ENCODE measurements at places on chromosomes 4 and X.

- DNase-seq = no peak
Observed at GRCh38 chr4:133559987-133560386, 410.9 kb downstream of the PCDH10 start.

DNA sequence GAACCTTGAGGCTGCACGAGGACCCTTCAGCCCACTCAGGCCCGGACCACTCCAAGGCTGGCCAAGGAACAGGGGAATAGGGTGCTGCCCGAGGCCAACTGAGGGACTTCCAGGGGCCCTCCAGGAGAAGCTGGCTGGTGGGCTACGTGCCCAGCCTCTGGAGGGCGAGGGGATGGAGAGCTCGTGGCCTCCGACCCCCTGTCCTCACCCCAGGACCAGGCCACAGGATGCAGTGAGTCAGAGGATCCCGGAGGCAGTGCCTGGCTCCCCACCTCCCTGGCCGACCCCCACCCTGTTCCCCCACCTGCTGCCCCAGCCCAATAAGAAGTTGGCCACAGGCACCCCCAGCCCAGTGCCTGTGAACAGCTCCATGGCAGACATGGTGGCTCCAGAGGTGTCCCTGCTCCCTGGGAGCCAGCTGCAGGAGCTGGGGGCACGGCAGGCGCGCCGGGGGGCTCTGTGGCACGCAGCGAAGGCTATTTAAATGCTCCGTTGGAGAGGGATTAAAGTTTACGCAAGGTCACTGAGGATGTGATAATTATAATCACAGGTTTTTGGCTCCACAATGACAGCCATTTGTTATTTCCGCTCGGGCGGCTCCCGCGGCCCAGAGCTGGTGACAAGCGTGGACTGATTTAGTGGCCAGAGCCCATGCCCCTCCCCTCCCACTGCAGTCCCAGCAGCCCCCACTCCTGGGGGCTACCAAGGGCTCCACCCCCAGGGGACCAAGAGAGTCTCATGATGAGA is 95.7 kb upstream of the NKX1-1 start:
- DNase-seq = no peak

GRCh38 chr4:28799696-28800095 is 1920.5 kb upstream of the PCDH7 start:
- DNase-seq = no peak

DNA sequence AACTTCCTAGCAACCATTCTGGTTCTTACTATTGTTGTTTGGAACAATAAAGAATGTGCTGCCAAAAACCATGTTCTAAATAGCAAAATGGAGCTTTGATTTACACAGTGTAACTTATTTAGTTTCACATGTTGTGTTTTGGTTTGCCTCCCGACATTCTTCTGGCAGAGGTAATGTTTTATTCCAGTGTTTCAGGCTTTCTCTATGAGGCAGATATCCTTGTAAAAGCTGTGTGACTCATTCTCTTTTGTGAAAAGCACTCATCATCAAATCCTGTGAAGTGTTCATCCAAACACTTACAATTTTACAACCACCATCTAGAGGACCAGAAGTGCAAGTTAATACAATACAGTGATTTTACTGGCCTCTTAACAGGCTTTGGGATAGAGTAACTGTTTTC is 219.0 kb upstream of the GIMD1 start:
- DNase-seq = no peak

GRCh38 chr4:172995161-172995560 is 173.4 kb upstream of the GALNT7 start:
- no peak for DNase-seq

GRCh38 chrX:9595174-9595573 is 130.3 kb downstream of the TBL1X start:
- DNase-seq = no peak

DNA sequence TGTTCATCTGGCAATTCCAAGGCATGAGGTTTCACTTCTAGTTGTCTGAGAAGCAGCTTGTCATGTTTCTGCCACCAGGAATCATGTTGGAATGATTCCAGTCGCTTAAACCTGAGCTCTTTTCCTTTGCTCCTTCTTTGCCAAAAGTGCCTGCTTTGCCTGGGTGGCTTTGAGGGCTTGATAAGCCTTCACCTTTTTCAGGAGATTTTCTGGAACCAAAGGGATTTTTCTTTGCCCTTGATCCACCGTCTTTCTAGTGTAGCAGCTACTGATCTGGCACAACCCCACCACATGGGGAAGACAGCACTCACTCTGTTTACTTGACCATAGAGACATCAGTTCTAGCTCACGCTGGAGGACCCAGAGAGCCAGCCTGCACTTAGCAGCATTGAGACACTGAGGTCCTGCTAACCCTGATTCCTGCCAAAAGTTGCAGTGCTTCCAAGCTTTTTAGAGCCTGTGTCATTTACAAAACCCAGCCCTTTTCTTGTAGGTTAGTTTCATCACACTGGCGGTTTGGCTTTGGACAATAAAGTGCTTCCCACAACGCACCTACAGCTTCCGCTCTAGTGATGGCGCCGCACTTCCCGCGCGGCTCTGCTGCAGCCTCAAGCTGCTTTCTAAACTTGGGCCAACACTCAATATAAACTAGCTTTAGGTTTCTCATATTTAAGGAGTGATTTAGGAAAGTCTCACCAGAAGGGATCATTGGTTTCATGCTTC is 7.3 kb upstream of the CCNI start:
- DNase-seq = no peak

DNA sequence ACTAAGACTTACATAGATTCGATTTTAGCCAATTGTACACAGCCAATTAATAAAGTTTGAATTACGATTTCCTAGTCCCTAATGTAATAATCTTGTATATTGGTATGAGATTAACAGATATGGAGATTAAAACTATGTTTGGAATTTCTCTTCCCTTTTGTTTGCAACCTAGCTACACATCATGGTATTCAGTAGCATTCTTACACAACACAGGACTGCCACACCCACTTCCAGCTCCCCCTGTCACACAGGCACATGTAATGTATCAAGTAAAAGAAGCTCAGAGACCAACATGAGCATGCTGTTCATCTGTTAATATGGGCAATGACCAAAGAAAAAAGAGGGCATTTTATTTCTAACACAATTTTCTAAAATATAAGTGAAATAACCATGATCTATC is 12.8 kb downstream of the SLC6A14 start:
- no peak for DNase-seq

- DNase-seq = no peak
Observed at GRCh38 chrX:119784747-119785446, 6.5 kb downstream of the RPL39 start.

DNA sequence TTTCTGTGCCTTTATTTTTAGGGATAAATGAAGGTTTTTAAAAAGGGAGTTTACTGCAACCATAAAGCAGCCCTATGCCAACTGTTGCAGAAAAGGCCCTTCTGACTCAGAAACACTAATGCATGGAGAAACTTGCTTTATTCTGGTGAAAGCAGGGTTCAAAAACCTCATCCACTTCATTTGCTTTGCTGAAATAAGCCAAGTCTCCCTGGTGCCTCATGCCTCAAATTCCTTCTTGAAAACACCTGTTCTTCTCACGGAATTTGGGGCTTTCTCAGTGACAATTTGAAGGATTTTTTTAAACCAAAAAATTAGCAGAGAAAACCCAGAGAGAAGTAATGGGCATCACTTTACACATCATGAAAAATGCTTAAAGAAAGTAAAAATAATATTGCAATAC is 349.0 kb downstream of the PCDH7 start:
- DNase-seq = no peak

- DNase-seq = no peak
Observed at GRCh38 chrX:45372151-45372550, 171.5 kb upstream of the DIPK2B start.

DNA sequence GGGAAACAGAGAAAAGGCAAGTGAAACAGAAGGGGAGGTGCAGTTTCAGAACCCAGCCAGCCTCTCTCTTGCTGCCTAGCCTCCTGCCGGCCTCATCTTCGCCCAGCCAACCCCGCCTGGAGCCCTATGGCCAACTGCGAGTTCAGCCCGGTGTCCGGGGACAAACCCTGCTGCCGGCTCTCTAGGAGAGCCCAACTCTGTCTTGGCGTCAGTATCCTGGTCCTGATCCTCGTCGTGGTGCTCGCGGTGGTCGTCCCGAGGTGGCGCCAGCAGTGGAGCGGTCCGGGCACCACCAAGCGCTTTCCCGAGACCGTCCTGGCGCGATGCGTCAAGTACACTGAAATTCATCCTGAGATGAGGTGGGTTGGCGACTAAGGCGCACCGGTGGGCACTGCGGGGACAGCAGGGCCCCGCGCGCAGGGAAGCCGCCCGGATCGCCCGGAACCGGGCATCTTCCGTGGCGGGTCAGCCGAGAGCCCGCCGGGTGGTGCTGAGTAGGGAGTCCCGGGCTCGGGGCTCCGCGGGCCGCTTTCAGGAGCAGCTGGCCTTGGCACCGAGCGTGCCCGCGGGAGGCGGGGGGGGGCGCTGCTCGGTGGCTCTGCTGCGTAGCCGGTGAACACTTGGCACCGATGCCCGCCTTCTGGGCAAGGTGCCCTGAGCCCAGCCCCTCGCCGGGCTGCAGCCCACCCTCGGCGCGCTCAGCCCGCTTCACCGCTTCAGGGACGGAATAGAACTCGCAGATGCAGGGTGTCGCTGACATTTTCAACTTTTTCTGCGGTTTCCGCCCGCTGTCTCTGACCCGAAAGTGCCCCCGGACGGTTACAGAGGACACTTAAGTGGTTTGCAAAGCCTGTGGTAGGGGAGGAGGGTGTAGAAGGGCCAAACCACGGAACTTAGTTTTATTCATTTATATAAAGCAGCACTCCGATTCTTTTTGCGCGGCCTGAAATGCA is at the start of gene CD38:
CD38 (plus strand) TSS at position 40 of the 953 bp plus-strand sequence; CDS start at position 127, 87 bp downstream.
- DNase-seq = peak; percentile 19

DNA sequence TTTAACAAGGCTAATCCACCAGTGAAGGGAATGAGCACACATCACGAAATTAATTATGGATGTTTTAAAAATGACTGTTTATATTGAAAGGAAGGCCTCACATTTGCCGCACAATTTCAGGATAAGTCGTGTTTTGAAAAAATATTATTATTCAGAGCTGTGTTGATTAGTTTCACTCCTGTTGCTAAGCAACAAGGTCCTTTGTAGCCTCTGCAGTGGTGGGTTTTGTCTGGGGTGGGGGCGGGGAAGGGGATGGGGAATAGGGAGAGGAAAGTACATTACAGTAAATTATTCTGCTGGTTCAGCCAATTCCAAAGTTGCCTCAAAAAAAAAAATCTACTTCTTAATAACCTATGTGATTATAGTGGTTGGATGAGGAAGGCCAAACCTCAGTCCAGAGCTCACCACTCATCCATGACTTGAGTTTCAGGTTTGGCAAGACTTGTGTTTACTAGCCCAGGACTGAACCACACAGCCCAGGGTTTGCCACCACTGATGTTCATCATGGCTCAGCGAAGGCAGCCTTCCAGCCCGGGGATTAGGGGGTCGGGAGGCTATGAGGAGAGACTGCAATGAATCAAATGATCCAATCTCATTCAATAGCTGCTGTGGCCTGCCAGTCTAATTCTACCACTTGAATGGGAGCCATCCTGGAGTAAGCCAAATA is 162.5 kb upstream of the ATP6AP2 start:
- DNase-seq = no peak

DNA sequence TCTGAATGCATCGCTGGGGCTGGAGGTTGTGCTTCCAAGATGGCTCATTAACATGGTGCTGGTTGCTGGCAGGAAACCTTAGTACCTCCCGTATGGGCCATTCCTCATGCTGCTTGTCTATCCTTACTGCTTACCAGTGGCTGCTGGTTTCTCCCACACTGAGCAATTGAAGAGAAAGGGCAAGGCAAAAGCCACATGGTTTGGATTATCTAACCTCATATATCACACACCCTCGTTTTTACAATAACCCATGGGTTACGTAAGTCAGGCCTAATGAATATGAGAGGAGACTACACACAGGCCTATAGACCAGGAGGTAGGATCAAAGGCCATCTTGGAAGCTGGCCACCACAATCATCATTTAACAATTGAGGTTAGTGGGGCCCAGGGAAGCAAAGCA is 141.8 kb upstream of the EDNRA start:
- DNase-seq = no peak

DNA sequence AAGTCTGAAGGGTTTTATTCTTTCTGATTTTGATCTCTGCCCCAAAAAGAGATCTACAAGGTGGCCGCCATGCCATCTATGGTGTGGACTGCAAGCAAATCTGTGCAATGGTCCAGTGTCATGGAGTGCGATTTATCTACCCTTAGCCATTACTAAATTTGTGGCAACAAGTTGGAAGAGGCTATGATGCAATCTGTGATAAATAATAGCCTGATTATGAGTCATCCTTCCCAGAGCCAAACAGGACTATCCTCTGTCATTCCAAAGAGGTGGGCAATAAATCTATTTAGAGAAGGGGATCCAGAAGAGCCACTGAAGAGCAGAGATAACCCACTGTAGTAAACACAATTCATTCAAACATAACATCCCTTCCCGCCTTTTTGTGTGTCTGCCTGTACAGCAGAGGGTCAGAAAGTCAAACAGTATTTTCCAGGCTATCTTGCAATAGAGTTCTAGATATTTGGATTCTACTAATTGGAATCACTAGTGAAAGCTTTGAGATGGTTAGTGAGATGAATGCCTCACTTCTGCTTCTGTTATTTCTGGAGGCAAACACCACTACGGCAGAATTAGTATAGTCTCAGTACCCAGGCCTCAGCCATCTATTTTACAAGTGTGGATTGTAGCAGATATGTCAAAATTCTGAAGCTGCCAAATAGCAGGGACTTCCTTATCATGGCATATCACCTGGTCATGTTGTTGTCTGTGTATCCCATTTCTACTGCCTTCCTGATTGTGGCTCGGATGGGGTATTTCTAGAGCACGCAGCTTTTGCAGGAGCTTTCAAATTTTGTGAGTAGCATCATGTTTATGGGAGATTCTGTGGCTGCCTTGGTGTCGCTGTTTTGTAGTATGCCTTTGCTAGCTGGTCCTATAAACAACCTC is 192.0 kb downstream of the SMIM20 start:
- DNase-seq = no peak

DNA sequence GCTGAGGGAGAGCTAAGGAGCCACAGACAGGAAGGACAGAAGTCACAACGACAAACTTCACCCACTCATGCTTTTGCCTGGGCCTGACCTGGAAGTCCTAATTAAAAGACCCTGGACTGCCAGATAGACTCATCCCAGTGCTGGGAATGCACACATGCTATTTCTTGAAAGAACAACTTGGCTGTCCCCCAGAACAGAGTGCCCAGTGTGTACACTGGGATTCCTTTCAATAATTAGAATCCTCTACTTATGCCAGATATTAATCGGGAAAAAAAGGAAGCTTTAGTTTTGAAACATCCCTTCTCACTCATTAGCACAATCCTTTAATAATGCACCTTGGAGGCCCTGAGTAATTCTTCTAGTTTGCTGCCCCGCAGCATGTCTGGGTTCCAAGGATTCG is 3.4 kb downstream of the HOPX start:
- DNase-seq = no peak

DNA sequence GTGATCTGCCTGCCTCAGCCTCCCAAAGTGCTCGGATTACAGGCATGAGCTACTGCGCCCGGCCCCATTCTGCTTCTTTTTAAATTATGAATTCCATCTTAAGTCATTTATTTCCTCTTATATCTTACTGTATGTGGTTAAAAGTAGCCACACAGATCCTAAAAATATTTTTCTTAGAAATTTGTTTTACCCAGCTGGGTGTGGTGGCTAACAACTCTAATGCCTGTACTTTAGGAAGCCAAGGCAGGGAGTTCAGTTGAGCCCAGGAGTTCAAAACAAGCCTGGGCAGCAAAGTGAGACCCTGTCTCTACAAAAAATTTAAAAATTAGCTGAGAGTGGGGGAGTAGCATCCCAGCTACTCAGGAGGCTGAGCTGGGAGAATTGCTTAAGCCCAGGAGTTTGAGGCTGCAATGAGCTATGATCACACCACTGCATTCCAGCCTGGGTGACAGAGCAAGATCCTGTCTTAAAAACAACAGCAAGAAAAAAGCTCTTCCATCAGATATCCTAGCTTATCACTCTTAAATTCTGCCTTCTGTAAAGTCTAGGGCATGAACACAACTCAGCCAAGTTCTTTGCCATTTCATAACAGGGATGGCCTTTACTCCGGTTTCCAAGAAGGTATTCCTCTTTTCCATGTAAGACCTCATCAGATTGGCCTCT is 15.1 kb upstream of the AFF1 start:
- DNase-seq = no peak

All from activated gamma-delta T cell (primary cell).